Umbilical cord (tissue), 2 donors: ENCODE measurements at places on chromosomes 6 and 20.

DNA sequence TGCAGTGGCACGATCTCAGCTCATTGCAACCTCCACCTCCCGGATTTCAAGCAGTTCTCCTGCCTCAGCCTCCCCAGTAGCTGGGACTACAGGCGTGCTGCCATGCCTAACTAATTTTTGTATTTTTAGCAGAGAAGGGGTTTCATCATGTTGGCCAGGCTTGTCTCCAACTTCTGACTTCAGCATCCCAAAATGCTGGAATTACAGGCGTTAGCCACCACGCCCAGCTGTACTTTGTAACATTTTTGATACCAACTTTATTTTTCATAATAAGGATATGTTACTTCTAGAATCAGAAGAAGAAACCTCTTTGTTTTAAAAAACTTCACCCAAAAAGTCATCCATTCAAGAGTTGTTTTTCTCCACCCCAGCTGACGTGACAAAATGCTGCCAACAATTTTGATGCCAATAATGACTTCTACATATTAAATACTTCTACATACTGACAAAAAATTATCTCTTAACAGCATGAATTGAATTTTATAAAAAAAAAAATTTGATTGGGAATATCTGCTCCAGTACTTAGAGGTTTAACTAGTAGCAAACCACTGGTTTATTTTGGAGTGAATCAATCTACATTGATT is 22.5 kb upstream of the PRIM2 start:
- DNase-seq = no peak

DNA sequence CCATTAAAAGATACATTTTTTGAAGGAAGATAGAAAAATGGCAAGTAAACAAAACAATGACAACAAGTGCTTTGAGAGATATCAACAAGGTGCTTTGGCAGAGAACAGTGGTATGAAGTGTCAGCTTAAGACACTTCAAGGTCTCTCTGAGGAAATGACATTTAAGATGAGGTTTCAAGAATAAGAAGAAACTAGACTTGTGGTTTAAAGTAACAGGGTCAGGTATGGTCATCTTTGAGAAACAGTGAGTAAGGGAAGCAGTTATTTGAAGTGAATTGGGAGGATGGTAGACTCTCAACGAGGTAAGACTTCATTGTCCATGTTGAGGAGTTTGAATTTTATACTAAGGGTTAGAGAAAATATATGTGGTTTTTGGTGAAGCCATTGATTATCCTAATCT is 77.8 kb downstream of the SYCP2L start:
- DNase-seq = no peak

DNA sequence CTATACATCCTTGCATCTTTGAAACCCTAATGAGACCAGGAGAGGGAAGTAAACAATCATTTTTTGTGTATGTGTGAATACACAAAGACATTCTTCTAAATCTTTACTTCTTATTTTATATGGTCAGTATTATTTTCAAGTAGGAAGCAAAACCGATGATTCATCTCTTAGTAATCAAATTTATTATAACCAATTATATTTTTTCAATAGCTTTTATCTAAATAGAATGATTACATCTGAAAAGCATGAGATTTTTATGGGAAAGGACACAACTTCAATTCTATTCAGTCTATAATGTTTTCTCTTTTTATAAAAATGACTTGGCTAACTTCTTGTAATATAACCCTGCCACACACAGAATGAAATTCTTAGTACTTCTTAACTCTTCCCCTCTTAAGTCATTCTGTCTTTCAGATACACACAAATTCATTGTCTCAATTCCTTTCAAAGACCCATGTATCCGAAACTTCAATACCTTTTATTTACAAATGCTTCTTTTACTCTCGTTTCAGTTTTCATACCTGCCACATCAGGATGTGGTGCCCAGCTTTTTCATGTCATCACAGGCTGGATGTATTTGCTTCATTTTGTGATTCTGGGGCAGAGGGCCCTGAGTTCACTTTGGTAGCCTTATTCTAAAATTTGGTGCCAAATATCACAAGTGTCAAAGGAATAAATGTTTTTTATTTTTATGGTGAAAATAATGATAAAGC is 227.0 kb downstream of the PHF3 start:
- DNase-seq = no peak

DNA sequence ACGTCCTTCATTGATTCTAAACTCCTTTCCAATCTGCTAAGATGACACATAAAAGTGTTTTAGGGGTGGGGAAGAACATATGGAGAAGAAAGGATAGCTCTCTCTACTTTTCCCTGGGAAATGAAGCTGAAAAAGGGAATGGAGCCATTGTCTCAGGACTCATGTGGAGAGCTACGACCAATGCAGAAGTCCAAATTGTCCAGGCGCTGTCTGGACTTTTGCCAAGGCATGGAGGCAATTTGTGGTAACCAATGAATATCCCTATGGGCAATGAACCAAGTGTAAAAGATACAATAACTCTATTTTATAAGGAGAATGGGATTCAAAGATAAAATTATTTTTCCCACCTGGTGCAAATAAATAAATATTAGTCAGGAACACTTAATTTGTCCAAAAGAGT is 16.1 kb downstream of the FBXL4 start:
- DNase-seq = no peak

- DNase-seq = no peak
Measured at GRCh38 chr6:136803608-136804007, 11.3 kb upstream of the MAP3K5 start.
